Thyroid gland (tissue), 4 donors: ENCODE measurements at places on chromosomes 5 and 9.
A peak's percentile ranks its signal among the peaks of the same experiment; 100 is the strongest.

DNA sequence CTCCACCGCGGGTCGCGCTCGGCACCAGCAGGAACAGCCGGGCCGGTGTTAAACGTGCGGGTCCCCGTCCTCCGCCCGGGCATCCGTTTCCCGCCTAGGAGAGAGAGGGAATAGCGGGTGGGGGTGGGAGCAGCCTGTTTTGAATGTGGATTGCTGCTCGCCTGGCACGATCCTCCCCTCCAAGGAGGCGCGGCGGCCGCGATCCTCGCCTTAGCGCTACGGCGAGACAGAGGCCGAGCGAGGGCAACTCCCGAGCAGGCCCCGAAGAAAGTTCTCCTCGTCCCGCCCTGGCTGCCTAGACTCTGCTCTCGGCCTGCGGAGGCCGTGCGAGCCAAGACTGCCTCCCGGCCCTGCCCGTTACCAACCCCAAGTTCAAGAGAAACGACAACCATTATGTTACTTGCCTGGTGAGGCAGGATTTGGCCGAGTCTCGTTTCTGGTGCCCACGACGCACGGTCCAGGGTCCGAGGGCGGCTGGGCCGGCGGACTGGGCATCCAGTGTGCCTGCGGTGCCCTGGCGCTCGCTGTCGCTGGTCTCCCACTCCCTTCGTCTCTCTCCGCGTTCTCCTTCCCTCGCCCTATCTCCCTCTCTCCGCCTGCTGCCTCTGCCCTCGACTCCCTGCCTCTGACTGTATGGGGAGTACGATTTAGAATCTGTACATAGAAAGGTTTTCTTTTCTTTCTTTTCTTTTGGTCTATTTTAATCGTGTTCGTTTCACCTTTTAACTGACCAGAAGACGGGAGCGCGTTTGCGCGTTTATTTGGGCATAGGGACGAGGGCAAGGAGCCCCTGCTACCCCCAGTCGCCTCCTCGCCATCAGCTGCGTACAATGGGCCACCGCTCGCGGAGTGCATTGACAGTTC lies 724 bp downstream of the NR2F1-AS1 start:
- peaks cover under 1% of the 10 kb centered on the region for H3K27me3 ChIP-seq
- peak overlapping the region; percentile 61 for H3K4me3 ChIP-seq
- H3K4me1 ChIP-seq: peaks cover 24% of the 10 kb centered on the region
- peak; percentile 47 for DNase-seq
- no peaks in the 10 kb centered on the region for H3K36me3 ChIP-seq

GRCh38 chr9:76662476-76663281 lies 101.6 kb upstream of the PCA3 start:
- DNase-seq: no peak
- no peaks in the 10 kb centered on the region for H3K4me1 ChIP-seq
- H3K36me3 ChIP-seq: no peaks in the 10 kb centered on the region
- H3K4me3 ChIP-seq: no peak overlapping the region

DNA sequence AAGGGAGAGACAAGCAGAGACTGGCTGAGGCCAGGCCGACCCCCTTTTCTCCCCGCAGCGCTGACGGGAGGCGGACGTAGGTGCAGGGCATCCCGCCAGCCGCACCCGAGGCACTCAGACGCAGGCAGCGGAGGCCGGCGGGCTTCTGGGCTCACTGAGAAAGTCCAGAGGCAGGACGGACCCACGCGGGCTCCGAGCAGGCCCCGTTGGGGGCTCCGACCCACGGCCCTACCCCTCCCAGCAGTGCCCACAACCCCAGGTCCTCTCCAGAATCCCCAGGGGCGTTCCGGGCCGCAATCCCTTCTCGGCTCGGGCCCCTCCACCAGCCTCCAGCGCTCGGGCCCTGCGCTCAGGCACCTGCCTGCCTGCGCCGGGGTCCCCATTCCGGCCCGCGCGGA lies 543 bp downstream of the MTMR12 start:
- H3K4me3 ChIP-seq: peak overlapping the region; percentile 98
- DNase-seq: peak; percentile 79

DNA sequence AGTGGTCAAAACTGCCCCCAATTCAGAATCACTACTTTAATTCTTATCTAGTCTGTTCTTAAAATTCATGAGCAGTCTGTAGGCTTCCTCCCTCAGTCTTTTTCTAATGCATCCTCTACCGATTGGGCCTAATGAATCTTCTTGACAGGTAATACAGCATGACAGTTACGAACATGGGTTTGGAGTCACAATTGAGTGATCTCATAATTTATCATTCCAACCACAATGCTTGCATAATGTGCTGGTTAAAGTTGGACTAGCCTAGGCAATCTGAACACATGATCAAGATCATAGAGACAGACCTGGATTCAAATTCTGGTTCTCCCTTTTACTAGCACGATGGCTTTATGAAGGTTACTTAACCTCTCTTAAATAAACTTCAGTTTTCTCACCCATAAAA lies 33.1 kb upstream of the SETD9 start:
- peaks cover 6% of the 10 kb centered on the region for H3K4me1 ChIP-seq
- H3K4me3 ChIP-seq: no peak overlapping the region
- no peak overlapping the region for H3K27ac ChIP-seq
- no peak for DNase-seq
- peaks cover 35% of the 10 kb centered on the region for H3K36me3 ChIP-seq
- no peaks in the 10 kb centered on the region for H3K27me3 ChIP-seq

DNA sequence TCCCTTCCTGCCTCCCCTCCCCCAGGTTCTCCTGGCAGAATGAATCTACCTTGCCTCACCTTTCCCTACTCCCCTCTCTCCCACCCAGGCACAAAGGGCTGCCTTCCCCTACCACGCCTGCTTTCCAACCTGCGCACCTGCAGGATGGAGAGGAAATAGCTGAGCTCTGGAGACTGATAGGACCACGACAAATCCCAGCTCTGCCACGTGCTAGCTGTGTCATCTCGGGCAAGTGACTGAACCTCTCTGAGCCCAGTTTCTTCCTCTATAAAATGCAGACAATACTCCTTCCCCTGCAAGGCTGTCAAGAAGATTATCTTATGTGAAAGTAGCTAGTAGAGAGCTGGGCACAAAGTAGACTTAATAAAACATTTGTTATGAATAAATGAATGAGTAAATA lies 31.2 kb upstream of the PTGS1 start:
- H3K27ac ChIP-seq: no peak overlapping the region
- H3K4me3 ChIP-seq: no peak overlapping the region
- no peak for DNase-seq
- H3K36me3 ChIP-seq: no peaks in the 10 kb centered on the region
- no peaks in the 10 kb centered on the region for H3K4me1 ChIP-seq

- H3K27me3 ChIP-seq: no peaks in the 10 kb centered on the region
- no peaks in the 10 kb centered on the region for H3K36me3 ChIP-seq
- H3K4me1 ChIP-seq: peaks cover 10% of the 10 kb centered on the region
- H3K4me3 ChIP-seq: no peak overlapping the region
- DNase-seq: peak; percentile 35
These were observed 536 bp upstream of the COMMD10 start for GRCh38 chr5:116084287-116084691.

DNA sequence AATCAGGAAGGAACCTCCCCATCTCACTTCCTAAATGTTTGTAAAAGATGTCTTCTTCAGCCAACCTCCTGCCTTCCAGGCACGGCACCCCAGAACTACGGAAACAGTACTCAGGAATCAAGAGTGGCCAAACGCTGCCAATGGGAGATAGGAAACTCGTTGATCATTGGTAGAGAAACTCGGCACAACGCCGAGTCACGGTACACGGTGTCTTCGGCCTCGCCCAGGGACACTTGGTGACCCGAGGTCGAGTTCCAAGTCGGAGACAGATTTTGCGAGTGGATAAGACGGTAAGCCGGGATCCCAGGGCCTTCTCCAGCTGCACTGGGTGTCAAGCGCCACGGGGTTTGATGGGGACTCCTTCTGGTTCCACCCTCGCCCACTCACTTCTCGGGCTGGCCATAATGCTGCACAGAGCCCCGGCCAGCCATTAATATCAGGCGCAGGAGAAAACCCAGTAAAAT lies 343 bp downstream of the KIAA0825 start:
- peak overlapping the region; percentile 71 for H3K27ac ChIP-seq
- peak overlapping the region; percentile 67 for H3K4me3 ChIP-seq
- no peaks in the 10 kb centered on the region for H3K27me3 ChIP-seq
- peaks cover 15% of the 10 kb centered on the region for H3K4me1 ChIP-seq

DNA sequence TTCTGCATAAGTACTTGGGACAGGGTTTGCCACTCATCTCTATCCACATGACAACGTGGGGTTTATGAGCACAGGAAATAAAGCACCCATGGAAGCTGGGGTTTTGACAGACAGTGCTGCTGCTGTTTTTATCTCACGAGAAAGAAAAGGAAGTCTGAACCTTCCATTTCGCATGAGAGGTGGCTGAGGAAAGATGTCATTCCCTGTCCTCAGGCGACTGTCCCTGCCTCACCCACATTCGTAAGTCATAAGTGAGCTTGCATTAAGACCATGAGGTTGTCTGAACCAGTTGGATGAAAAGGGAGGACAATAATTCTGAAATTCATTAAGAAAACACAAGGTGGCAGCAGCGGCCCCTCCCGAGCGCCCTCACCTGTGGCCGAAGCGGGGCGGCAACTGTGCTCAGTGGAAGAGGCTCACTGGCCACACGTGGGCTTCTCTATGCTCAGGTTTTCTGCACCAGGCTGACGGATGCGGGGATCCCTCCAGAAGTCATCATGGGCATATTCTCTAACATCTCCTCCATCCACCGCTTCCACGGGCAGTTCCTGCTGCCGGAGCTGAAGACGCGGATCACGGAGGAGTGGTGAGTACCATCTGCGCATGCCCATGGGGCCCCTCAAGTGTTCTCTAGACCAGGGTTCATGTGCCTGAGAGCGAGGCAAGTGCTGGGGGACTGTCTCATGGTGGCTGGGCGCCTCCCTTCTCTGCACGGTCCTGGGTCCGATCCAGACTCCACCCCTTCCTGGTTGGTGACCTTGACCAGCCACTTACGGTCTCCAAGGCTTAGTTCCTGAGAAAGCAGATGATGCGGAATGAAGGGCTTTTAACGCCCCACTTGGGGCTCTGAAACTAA lies 54.7 kb upstream of the SUSD3 start:
- no peaks in the 10 kb centered on the region for H3K27me3 ChIP-seq
- peak overlapping the region; percentile 84 for H3K27ac ChIP-seq
- H3K36me3 ChIP-seq: peaks cover 3% of the 10 kb centered on the region
- no peak overlapping the region for H3K4me3 ChIP-seq

DNA sequence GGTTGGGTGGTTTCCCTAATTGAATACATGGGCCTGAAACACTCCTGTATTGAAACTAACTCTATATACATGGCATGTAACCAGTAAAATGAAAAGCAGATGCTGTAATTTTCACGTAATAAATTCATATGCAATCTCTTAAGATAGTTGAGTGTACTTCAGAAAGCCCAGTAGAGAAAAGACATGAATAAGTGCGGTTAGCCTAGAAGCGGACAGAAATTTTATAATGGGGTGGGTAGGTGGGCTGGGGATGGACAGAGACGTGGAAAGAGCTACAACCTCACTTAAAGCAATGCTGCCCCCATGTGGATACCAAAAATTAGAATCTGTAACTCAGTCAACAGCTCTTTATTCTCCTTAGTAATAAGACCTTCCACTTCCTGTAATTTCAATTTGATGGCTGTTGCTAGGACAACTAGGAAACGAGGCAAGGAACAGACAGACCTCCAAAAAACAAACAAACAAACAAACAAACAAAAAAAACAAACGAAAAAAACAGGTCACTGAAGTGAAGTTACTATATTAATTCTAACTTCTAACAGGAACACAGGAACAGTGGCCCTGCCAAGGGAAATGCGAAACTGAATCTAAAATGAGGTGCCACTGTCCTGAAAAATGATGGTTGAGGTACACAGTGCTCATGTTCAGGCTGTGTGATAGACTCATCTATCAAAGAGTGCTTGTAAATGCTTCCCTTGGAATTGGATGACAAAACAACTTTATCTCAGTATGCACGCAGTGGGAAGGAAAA lies 103.4 kb upstream of the GNA14 start:
- H3K4me1 ChIP-seq: peaks cover 14% of the 10 kb centered on the region
- no peaks in the 10 kb centered on the region for H3K36me3 ChIP-seq
- H3K27ac ChIP-seq: no peak overlapping the region
- H3K4me3 ChIP-seq: no peak overlapping the region
- no peaks in the 10 kb centered on the region for H3K27me3 ChIP-seq

GRCh38 chr5:27269766-27270165 lies 231.4 kb upstream of the CDH9 start:
- H3K4me3 ChIP-seq: no peak overlapping the region
- no peaks in the 10 kb centered on the region for H3K27me3 ChIP-seq
- H3K4me1 ChIP-seq: no peaks in the 10 kb centered on the region
- DNase-seq: no peak
- H3K36me3 ChIP-seq: no peaks in the 10 kb centered on the region

DNA sequence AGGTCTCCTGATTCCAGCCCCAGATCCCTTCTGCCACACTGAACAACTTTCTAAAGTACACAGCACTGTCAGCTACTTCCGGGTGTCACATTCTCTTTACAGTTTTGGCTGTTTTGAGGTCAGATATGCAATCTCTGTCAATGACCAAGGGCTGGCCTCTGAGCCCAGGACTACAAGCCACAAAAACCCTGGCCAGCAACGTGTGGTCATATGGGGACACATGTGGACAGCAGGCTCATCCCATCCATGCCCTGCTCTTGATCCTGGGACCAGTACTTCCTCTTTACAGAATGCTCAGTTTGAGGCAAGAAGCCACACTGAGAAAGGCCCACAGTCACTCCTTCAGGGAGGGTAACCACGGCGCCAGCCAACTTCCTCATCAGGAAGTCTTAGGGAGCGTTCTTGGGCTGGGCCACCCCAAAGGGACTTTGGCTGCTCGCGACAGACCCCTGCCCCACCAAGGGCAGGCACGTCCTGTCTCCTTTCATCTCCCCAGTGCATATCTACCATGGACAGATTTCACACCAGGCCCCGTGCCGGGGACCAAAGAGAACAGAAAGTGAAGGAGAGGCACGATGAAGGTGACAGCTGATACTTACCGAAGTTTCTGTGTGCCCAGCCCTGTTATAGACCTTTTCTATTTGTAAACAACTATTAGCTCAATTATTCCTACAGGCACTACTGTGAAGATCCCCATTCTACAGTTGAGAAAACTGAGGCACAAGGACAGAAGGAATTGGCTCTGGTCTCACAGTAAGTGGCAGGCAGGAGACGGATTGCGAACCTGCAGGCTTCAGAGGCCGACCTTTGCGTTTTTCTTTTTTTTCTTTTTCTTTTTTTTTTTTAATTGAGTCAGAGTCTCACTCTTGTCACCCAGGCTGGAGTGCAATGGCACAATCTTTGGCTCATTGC lies 37.3 kb downstream of the STK10 start:
- H3K27ac ChIP-seq: no peak overlapping the region
- H3K36me3 ChIP-seq: no peaks in the 10 kb centered on the region
- H3K4me3 ChIP-seq: no peak overlapping the region
- no peaks in the 10 kb centered on the region for H3K4me1 ChIP-seq

DNA sequence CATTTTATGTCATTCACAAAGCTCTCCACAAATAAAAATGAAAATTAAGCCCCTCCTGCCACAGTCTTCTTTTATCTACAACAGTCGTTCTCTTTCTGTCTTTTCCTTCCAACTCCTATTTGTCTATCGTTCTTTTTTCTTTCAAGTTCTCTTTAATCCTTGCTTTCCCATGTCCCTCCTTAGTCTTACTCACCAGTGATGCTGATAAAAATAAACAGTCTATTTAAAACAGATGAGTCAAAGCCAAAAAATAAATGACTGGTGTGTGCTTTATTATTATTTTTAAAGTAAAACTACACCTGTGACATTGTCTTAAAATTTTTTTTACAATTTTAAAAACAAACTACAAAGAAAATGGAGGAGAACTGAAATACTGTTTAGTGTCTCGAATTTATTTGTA lies 137.1 kb upstream of the TMEM161B start:
- DNase-seq: no peak
- no peak overlapping the region for H3K4me3 ChIP-seq
- H3K36me3 ChIP-seq: no peaks in the 10 kb centered on the region
- no peaks in the 10 kb centered on the region for H3K27me3 ChIP-seq
- peaks cover 8% of the 10 kb centered on the region for H3K4me1 ChIP-seq
- no peak overlapping the region for H3K27ac ChIP-seq
